Glutamatergic neuron (in vitro differentiated cells): ENCODE measurements at places on chromosomes 16 and 17. TPM values are rescaled to one million over a fixed set of nuclear protein-coding genes. Genes with fewer than 3 reads are reported as not detected.

DNA sequence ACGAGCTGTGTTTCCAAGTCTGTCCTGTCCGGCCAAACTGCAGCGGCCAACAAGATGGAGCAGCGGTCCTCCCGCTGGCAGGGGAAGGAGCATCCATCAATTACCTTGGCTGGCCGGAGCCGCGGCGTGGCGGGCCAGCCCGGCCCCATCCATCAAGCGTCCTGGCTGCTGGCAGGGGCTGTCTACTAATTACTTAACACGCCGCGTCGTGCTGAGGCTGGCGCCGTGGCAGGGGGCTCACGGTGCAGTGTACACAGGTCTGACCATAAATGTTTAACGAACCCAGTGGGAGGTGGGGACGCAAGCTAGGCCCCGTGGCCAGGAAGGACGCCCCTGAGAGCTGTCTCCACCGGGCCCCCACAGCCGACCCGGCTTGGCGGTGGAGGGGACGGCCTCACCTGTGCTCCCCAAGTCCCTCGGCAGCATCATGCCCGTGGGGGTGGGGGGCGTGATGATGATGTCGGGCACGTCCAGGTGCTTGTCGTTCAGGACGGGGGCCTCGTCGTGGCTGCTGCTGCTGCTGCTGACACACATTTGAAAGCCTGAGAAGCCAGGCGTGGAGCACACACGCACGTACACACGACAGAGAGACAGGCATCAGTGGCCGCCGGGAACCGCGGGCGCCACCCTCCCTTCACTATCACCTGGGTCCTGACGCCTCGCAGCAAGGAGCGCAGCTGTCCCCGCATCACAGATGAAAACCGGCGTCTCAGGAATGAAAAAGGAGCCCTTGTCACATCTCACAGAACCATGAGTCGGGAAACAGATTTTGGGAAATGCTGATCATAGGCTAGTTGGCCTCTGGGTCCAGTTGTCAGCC is 21.2 kb upstream of the GINS2 start:
- DNase-seq, result no peak

DNA sequence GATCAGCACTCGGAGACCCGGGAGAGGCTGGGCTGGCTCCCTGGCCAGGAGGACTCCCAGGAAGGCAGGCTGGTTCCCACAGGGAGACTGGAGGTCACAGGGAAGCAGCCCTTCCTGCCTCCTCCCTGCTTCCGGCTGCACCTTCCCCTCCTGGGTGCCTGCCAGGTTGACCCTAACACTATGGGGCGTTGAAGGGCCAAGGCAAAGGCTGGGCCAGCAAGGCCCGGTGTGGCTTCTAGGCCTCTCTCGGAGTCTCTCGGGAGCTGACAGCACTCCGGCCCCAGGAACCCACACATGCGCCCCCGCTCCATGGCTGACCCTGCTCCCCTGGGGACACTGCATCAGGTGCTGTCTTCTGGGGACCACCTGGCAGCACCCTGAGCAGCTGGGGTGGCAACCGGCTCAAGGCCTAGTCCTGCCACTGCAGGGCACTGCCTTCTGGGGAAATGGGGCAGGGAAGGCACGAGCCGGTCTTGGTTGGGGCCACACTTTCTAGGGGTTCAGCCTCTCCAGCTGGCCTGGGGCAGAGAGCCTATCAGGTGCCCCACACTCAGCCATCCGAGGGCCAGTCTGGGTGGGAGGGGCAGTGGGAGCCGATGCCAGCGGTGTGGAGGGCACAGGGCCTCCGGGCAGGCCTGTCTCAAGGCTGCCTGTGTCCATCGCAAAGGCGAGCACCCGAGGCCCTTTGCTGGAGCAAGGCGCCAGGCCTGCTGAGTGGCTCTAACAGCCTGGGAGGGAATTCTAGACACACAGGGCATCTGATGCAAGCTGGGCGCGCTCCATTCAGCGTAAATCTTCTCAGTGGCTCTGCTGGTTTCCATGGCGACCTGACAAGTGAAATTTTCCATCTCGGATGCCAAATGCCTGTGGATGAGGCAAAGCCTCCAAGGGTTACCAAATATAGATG is 5.6 kb upstream of the MTSS2 start:
- peak; percentile 24 for DNase-seq

- no peak for DNase-seq
Measured at GRCh38 chr17:78548725-78549124, 28.5 kb downstream of the DNAH17 start.

GRCh38 chr17:588519-588918 is 126.1 kb downstream of the VPS53 start:
- no peak for DNase-seq

DNA sequence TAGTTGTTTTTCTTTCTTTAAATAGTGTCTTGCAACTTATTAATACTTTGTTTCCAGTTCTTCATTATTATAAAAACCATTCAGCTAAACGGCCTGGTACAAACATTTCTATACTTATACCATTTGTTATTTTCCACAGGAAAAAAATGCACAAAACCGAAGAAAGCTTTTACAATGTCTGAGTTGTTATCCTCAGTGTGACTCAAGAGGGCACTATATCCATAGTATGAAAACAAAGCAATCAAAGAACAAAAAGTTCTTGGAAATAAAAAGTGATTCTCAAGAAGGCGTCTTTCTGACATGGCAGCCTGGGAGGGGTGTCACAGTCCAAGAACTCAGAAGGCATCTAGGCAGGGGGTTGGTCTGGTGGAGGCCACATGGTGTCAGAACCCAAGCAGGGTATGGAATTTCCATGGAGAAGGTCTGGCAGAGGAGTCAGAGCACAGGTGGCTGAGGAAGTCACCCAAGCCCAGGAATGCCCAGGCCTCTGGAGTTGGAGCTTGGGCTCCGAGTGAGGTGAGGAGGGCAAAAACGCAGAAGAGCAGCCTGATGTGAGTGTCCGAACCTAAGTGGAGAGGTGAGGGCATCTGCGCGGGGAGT is 70.9 kb upstream of the ATP2A3 start:
- no peak for DNase-seq

PPP1R1B gene
- not detected for total RNA-seq

GRCh38 chr16:66406534-66407221 is 20.4 kb upstream of the BEAN1 start:
- DNase-seq, result peak; percentile 91

GRCh38 chr17:65097110-65097509 is 40.1 kb upstream of the RGS9 start:
- DNase-seq, result no peak

DNA sequence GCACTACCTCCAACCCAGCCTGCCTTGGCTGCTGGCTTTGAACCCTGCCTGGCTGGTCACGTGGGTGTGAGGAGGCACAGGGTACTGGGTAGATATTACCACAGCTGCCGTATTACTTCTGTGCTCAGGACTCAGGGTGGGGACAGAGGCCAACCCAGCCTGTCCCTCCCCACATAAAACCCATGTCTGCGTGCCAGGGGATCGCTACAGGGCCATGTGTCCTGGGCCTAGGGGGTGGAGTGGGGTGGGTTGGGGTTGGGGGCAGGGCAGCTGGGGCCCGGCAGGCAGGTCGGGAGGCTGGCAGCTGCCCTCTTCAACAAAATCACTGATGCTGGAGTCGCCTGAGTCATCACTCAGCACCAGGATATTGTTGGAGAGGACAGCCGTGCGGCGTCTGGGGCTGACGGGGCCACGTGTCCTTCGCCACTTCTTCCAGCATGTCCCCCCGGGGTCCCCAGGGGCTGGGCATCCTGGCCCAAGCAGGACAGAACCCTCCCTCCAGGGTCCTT is 39.7 kb upstream of the PVALEF start:
- DNase-seq, result no peak

DNA sequence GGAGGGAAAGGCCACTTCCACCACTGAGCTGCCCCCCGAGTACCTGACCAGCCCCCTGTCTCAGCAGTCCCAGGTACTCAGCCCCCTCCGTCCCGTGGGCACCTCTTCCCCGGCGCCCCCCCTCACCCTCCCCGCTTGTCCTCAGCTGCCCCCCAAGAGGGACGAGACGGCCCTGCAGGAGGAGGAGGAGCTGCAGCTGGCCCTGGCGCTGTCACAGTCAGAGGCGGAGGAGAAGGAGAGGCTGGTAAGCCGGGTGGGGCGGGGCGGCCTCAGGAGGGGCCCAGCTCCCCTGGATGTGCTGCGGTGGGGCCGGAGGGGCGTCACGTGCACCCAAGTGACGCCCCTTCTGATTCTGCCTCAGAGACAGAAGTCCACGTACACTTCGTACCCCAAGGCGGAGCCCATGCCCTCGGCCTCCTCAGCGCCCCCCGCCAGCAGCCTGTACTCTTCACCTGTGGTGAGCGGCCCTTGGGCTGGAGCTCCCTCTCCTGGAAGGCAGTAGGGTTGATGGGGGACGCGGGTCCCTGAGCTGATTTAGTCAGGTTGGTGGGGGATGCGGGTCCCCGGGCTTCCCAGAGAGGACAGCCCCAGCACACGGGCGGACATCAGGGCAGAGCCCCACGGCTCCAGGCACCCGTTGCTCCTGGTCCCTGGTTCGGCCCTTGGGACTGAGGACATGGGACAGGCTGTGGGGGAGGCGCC is 9.5 kb upstream of the MRPL12 start:
- DNase-seq, result no peak

MPV17L gene
- total RNA-seq, result 0.34 TPM

- no peak for DNase-seq
Measured at GRCh38 chr17:29216856-29217255, 29.8 kb upstream of the CRYBA1 start.

PRAC1 gene
- total RNA-seq, result not detected

GRCh38 chr16:2457267-2457666 is 2.6 kb upstream of the TEDC2 start:
- DNase-seq, result no peak

GRCh38 chr16:2200313-2200712 is 3.9 kb upstream of the CASKIN1 start:
- DNase-seq, result no peak

DNA sequence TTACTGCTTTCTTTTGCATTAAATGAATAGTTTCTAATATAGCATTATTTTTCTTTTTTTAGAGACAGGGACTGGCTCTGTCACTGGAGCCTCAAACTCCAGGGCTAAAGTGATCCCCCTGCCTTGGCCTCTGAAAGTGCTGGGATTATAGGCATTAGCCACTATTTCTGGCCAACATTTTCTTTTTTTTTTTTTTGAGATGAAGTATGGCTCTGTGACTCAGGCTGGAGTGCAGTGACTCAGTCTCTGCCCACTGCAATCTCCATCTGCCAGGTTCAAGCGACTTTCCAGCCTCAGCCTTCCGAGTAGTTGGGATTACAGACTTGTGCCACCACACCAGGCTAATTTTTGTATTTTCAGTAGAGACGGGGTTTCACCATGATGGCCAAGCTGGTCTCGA is 2.0 kb upstream of the DUXB start:
- no peak for DNase-seq

DNA sequence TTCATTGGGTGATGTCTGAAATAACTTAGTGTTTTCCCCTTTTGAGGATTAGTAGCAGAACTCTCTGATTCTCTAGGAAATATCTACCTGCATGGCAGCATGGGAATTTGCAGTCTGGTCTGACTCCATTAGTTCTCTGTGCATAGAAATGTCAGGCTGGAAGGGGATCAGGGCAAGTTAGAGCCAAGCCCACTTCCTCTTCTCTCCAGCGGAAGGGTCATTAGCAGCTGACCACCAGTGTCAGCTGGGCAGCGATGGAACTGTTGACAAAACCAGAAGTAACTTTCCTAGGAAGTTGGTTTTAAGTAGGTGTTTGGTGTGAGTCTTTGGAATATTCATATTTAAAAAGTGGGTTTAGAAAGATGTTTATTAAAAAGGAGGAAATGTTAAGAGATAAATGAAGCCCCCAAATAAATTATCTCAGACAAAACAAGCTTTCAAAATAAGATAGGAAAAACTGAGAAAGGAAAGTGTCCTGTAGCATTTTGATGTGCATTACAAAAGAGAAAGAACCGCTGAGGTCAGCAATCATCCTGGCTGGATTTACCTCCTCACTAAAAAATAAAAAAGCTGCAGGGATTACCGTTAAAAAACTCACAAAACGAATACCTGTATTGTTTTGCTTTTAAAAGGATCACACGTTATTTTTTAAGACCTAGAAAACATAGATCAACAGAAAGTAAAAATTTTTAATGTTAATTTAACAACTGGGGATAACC is 32.4 kb upstream of the MMD start:
- DNase-seq, result no peak

DNA sequence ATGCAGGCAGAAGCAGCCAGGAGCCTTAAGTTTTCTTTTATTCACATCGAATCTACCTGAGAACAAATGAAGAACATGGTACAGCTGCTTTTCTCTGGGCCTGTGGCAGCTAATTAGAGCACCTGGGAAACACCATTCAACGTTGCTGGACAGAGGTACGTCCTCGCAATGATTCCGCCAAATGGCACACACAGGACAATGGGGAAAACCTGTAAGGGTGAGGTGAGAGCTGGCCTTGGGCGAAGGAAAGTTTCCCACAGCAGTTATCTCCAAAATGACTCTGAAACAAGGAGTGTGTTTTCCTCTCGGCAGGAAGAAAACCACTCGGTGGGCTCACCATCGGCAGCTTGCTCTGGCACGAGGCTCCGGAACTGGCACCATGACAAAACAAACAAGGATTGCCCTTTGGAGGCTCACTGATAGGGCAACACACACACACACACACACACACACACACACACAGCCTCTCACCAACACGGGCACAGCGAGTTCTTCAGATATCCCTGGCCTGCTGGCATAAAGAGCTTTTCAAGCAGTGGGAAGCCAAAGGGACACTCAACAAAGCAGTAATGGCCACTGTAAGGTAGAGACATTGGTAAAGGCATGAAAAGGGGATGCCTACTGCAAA is 73.7 kb downstream of the ZFHX3 start:
- no peak for DNase-seq

GFAP gene
- total RNA-seq, result not detected

DNA sequence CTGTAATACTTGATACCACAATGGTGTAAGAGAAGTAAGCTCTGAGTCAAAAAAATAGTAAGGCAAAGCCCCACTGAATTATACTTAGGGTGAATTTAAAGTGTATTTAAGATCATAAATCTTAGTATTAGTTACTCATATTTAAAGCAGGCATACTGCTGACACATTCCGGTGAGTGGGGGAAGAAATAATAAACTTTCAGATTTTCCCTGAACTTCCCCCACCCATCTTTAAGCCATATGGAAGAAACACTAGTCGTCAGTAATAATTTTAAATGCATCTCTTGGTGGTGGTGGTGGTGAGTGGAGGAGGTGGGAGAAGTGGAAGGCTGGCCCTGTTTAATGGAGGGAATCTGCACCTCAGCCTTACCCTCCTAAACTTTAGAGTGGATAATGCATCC is 20.5 kb downstream of the MPHOSPH6 start:
- DNase-seq, result no peak

DNA sequence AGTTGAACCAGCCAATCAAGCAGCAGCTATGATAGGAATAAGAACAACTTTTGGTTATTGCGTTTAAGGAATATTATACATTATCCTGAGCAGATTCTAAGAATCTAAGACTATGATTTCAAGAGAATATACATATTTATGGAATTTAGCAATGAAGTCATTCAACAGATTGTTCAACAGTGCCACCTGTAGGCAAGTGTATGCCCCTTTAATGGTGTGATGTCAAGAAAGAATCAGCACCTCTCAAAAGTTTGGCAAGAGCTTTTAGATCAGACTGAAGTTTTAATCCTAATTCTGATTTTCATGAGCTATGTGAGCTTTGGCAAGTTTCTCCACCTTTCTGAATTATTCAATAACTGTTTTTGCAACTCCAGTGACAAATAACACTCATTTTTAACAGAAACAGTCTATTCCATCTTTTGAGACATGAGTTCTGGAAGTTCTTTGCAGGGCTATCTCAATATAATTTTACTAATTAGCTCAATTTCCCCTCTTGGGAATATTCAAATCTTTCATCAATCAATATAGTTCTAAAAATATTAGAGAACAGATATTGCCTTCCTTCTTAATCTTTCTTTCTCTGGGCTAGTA is 474.3 kb upstream of the TOM1L1 start:
- no peak for DNase-seq
